ENCODE measurements at places on chromosomes 7 and 10. TPM values are rescaled to one million over a fixed set of nuclear protein-coding genes. Genes with fewer than 3 reads are reported as not detected.
A peak's percentile ranks its signal among the peaks of the same experiment; 100 is the strongest.

- no peak overlapping the region for H3K4me3 ChIP-seq
- H3K27me3 ChIP-seq, result no peaks in the 10 kb centered on the region
- H3K36me3 ChIP-seq, result no peaks in the 10 kb centered on the region
- peaks cover 15% of the 10 kb centered on the region for H3K4me1 ChIP-seq
Measured at GRCh38 chr10:3574451-3574850, 210.6 kb downstream of the KLF6 start.

GRCh38 chr10:100828738-100829096, 83.3 kb downstream of the PAX2 start:
- no peak overlapping the region for H3K27ac ChIP-seq
- H3K4me1 ChIP-seq, result peaks cover 11% of the 10 kb centered on the region
- H3K36me3 ChIP-seq, result no peaks in the 10 kb centered on the region

GRCh38 chr7:46886669-46887374, 695.1 kb downstream of the TNS3 start:
- H3K36me3 ChIP-seq, result no peaks in the 10 kb centered on the region
- H3K27ac ChIP-seq, result no peak overlapping the region
- H3K4me1 ChIP-seq, result no peaks in the 10 kb centered on the region
- H3K27me3 ChIP-seq, result no peaks in the 10 kb centered on the region
- DNase-seq, result no peak

LFNG gene
- polyA plus RNA-seq, result 10.1 TPM

DNA sequence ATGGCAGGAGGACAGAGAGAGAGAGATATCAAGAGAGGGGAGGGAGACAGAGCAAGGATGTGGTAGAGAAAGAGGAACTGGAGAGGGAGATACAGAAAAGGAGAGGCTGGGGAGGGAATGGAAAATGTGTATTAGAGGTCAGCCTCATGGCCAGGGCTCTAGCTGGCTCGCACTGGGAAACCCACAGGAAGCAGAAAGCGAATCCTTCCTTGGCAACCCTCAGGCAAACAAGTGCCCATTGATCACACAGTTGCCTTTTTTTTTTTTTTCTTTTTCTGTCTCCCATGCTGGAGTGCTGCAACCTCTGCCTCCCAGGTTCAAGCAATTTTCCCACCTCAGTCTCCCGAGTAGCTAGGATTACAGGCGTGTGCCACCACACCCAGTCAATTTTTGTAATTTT, 391.2 kb downstream of the TYW1 start:
- DNase-seq, result no peak
- no peaks in the 10 kb centered on the region for H3K36me3 ChIP-seq
- no peaks in the 10 kb centered on the region for H3K4me1 ChIP-seq
- H3K4me3 ChIP-seq, result no peak overlapping the region

- DNase-seq, result no peak
- H3K4me3 ChIP-seq, result no peak overlapping the region
- no peaks in the 10 kb centered on the region for H3K4me1 ChIP-seq
Measured at GRCh38 chr10:88598055-88598454, 11.5 kb downstream of the LIPJ start.

DNA sequence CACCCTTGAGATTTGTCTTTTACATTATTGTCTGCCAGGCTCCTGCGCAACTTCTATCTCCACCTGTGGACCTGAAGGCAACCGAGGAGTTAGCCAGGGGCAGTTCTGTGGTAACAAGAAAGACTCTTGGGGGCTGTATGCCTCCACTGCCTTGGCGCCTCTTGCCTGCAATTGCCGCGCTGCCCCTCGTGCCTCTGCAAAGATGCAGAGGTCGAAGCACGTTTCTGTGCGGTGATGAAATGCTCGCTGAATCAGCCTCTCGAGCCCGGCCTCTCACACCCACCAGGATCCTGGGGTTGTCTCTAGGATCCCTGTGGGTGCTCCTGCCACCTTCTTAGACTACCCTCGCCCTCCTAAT, 486 bp upstream of the LHFPL3 start:
- no peak overlapping the region for H3K27ac ChIP-seq
- H3K36me3 ChIP-seq, result no peaks in the 10 kb centered on the region
- H3K4me3 ChIP-seq, result peak overlapping the region; percentile 38
- no peaks in the 10 kb centered on the region for H3K4me1 ChIP-seq

DNA sequence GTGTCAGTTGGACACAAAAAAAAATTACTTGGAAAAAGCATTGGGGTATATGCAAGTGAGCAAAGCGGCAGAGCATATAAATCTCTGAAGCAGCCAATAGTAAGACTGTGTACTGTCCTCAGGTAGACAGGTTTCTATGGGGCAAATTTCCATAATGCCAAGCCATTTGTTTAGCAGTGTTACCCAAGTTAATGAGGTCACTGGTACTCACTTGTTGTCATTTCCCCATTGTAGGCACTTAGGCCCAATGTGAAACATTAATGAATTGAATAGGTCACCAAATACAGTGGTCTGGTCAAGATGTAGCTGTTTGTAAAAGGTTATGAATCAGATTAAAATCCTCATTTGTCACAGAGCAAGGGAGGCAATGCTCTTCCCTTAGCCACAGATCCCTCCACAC, 27.5 kb downstream of the HOXA1 start:
- no peaks in the 10 kb centered on the region for H3K27me3 ChIP-seq
- no peak for DNase-seq
- H3K4me3 ChIP-seq, result no peak overlapping the region
- H3K27ac ChIP-seq, result no peak overlapping the region

DNA sequence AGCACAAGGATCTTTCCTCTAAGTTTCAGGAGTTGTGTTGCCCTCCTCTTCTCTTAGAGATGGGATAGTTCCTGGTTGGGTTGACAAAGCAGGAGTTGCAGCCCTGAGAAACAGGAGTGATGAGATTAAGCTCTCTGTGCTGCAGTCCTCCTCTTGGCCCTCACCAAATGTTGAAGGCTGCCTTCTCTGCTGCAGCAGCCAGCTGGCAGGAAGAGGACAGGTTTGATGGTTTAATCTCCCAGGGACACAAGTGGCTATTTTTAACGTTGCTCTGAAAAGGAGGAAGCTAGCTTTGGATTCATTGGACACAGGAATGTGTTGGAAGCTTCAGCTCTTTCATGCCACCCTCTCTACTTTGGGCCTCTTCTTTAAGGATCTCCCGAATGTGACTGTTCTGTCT, 9.4 kb downstream of the STRIP2 start:
- no peak for DNase-seq
- H3K36me3 ChIP-seq, result no peaks in the 10 kb centered on the region

- H3K27ac ChIP-seq, result peak overlapping the region; percentile 72
- H3K4me1 ChIP-seq, result peaks cover 49% of the 10 kb centered on the region
Measured at GRCh38 chr7:2641406-2642393, 9.9 kb downstream of the TTYH3 start.

DNA sequence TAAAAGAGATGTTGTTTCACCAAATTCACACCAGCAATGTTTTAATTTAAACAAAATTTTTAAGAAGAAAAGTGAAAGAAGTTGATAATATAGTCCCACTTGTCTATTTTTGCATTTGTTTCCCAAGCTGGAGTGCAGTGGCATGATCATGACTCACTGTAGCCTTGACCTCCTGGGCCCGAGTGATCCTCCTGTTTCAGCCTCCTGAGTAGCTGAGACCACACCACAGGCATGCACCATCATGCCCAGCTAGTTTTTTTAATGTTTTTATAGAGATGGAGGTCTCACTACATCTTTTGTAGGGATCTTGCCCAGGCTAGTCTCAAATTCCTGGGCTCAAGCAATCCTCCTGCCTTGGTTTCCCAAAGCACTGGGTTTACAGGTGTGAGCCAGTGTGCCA, 14.1 kb upstream of the NDUFA5 start:
- H3K4me3 ChIP-seq, result no peak overlapping the region
- H3K36me3 ChIP-seq, result no peaks in the 10 kb centered on the region
- no peak for DNase-seq
- H3K4me1 ChIP-seq, result no peaks in the 10 kb centered on the region
- H3K27me3 ChIP-seq, result no peaks in the 10 kb centered on the region
- H3K27ac ChIP-seq, result no peak overlapping the region

UPF2 gene
- polyA plus RNA-seq, result 15.7 TPM

DNA sequence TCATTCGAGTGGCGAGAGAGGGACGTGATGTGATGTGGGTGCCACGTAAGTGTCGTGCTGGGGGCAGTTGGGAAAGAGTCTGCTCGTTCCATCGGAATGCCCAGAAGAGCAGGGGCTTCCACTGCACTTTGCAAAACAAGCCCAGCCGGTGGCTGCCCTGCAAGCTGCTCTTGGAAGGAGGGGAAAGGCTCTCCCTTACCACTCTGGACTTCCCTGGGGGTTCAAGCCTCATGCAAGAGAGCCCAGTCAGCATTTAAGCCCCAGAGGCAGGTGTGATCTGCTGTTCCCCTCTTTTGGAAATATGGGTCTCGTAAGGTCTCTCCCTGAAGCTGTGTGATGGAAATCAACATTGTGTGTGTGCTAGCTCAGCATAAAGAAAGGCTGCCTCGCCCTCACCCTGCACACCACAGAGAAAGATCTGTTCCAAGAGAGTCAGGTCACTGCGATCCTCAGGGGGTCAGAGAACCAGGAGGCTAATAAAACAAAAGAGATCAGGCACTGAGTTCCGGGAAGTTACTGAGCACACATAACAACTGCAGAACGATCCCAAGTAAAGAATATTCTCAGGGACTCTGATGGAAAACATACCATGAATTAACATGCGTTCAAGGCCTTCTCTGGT, 212.5 kb downstream of the ADAM12 start:
- H3K27ac ChIP-seq, result no peak overlapping the region
- peaks cover 7% of the 10 kb centered on the region for H3K4me1 ChIP-seq
- H3K27me3 ChIP-seq, result no peaks in the 10 kb centered on the region
- peak; percentile 27 for DNase-seq

DNA sequence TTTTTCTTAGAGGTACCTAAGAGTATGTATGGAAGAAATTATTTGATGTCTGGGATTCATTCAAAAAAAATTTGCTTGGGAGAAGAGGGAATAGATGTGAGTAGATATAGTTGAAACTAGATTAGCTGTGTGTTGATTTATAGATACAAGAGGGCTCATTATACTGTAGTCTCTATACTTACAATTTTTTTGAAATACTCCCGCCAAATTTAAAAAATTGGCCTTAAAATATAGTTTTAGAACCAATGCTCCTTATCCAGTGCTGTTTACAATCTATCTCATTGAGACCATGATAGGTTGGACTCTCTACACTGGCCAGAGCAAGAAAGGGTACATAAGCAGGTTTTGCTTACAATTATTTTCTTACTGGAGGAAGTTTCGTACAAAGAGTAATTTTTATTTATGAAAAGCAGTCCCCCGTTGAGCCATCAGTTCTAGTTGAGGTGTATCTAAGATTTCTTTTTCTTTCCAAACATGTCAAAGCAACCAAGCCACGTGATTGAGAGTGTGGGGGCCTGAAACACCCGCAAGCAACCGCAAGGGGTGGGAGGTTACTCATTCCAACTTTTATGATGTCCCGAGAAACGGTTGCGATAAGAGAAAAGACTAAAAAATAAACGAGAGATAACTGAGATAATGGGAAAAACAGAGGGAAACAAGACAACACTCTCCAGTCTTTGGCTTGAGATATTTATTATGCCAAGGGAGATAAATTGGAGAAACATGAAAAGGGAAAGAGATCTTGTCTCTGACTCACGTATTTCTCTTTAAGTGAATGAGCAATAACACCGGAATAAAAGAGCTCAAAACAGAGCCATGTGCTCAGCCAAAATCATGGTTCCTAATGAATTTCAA, 729.2 kb downstream of the LRMDA start:
- H3K4me3 ChIP-seq, result no peak overlapping the region
- no peak overlapping the region for H3K27ac ChIP-seq
- no peaks in the 10 kb centered on the region for H3K4me1 ChIP-seq
- DNase-seq, result no peak
- H3K36me3 ChIP-seq, result no peaks in the 10 kb centered on the region

MLXIPL gene
- polyA plus RNA-seq, result 34.2 TPM

GRCh38 chr10:57983281-57983791, 284.4 kb downstream of the IPMK start:
- no peak overlapping the region for H3K4me3 ChIP-seq
- H3K27ac ChIP-seq, result no peak overlapping the region
- no peaks in the 10 kb centered on the region for H3K27me3 ChIP-seq
- DNase-seq, result no peak

GRCh38 chr7:55073051-55073511, 54.3 kb downstream of the EGFR start:
- no peak for DNase-seq
- H3K4me3 ChIP-seq, result no peak overlapping the region
- no peak overlapping the region for H3K27ac ChIP-seq
- H3K27me3 ChIP-seq, result no peaks in the 10 kb centered on the region

DNA sequence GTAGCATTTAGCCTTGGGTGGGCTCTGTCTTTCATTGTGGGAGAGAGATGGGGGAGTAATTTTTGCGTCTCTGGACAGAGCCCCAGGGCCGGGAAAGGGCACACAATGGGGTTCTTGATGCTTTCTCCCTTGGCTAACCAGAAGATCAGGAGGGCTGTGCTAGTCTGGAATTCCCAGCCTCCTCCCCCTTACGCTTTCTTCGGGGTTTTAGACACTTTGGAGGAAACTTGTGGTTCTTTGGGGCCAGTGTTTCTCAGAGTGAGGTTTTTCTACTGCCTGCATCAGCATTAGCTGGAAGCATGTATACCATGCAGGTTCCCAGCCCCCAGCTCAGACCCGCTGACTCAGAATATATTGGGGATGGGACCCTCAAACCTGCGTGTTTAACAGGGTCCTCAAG, 7.0 kb downstream of the NEURL1 start:
- no peaks in the 10 kb centered on the region for H3K36me3 ChIP-seq
- peak; percentile 61 for DNase-seq
- H3K4me3 ChIP-seq, result no peak overlapping the region
- H3K27me3 ChIP-seq, result no peaks in the 10 kb centered on the region

GRCh38 chr10:35412003-35412723, 75.9 kb downstream of the CCNY start:
- no peak overlapping the region for H3K4me3 ChIP-seq
- DNase-seq, result no peak
- no peak overlapping the region for H3K27ac ChIP-seq
- no peaks in the 10 kb centered on the region for H3K36me3 ChIP-seq
- no peaks in the 10 kb centered on the region for H3K27me3 ChIP-seq
- peaks cover 16% of the 10 kb centered on the region for H3K4me1 ChIP-seq

ABCC2 gene
- polyA plus RNA-seq, result 4.3 TPM

DNA sequence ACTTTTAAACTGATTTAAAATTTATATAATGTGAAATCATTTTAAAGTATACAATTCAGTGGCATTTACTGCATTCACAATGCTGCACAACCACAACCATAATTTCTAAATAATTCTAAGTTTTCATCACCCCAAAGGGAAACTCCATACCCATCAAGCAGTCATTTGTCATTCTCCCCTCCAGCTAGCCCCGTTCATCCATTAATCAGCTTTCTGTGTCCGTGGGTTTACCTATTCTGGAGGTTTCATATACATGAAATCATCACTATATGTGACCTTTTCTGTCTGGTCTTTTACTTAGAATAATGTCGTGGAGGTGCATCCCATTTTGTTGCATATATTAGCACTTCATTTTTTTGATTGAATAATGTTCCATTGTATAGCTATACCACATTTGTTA, 214.1 kb downstream of the ADK start:
- H3K4me3 ChIP-seq, result no peak overlapping the region
- no peak for DNase-seq
- no peaks in the 10 kb centered on the region for H3K27me3 ChIP-seq
- H3K4me1 ChIP-seq, result no peaks in the 10 kb centered on the region
- H3K27ac ChIP-seq, result no peak overlapping the region
